HEK293T (cell line): ENCODE measurements at places on chromosomes 2 and 18.
A peak's percentile ranks its signal among the peaks of the same experiment; 100 is the strongest.

GRCh38 chr2:119326938-119327337, 39.7 kb downstream of the C2orf76 start:
- no peak for DNase-seq

GRCh38 chr2:111231532-111232252, 111.0 kb downstream of the BCL2L11 start:
- DNase-seq: no peak

DNA sequence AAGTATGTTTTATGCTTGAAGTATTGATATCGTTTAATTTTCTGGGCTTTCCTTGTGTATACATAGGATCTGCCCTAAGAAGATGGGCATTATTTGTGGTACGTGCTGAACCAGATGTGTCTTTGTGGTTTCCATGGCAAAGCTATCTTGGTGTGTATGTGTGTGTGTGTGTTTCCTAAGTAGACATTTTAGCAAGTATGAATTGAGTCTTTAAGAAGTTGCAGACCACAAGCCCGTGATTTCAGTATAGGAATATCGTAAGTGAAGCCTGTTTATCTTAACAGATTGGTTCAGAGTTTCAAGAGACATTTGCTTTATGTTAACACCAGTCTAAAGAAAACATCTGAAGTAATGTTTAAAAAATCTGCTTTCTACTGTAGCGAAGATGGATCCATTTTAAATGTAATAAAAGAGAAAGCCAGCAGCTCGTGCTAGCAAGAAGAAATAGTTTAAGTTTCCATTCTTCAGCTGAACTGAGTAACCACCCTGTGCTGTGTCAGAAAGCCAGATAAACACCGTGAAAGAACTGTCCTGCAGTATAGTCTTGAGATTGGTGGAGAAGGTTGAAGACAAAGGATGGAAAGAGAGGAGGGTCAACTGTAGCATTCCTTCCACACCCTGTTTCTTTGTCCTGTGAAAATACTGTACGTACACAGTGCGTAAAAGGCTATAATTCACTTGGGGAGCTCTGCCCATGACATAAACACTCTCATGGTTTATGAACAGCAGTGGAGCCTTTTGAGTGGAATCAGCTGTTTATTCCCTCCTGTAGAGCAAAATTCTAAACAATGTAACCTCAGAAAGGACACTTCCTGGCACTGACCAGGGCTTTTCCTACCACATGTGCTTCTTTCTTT, 91.9 kb upstream of the FOSL2 start:
- DNase-seq: no peak

GRCh38 chr2:36798724-36799123, 102.2 kb downstream of the VIT start:
- DNase-seq: no peak

GRCh38 chr2:188852772-188853171, 121.4 kb upstream of the COL3A1 start:
- no peak for DNase-seq

DNA sequence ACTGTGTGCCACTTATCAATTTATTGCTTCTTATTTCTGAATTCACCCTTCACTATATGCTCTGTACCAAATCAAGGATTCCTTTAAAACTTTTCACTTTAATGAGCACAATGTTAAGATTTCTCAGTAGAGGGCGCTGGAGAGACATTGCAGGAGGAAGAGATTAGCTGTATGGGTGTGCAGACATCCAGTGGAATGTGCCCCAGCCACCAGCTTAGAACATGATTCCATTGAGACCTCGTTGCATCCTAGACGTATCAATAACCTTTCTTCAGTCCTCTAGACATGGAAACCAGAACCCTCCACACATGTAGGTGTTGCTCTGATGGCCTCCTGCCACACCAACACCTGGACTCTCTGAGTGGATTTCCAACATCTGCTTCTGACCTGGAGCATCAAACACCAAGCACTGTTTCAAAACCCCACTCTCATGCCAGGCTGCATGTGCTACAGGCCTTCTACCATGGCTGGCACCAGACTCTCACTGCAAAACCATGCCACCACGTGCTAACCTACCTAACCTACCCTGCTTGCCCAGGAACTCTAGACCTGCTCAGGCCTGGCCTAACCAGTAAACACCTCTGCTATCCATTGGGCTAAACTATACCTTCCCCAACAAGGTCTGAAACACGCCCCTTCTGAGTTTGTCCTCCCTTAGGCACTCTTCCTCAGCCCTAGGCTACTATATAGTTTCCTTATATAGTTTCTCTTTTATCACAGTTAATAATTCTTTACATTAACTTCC, 633.2 kb upstream of the PKDCC start:
- peak; percentile 57 for DNase-seq

- DNase-seq: no peak
These were observed 262.0 kb upstream of the PIK3C3 start for GRCh38 chr18:41693008-41693407.

DNA sequence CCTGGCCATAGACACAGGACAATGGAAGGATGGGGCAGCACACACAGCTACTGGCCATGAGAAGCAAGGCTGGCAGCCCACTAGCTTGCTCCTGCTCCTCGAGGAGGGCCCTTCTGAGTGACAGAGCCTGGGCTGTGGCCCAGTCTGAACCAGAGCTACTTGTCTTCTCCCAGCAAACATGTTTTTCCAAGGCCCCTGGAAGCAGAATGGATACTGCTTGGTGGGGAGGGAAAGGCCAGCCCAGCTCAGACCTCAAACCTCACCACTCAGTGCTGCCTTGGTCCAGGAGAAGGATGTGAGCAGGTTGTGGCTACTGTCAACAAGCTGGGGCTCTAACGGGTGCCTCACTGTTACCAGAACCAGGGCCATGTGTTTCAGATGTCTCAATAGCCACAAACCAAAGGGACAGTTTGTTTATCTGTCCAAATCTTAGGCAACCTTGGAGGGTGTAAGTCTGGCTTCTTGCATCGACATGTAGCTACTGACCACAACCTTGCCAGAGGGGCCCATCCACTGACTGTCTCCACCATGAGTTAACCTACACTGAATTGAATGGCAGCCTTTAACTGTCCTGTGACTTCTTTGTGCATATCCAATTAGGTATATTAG, 98.6 kb downstream of the TGFA start:
- no peak for DNase-seq

- no peak for DNase-seq
These were observed 62.0 kb downstream of the REEP1 start for GRCh38 chr2:86275384-86275799.

GRCh38 chr2:172977270-172978062, 98.2 kb upstream of the MAP3K20 start:
- DNase-seq: no peak

GRCh38 chr2:7468955-7469354, 551.7 kb downstream of the RNF144A start:
- no peak for DNase-seq

GRCh38 chr2:27306573-27307286, 1.5 kb downstream of the UCN start:
- no peak for DNase-seq

GRCh38 chr2:55364189-55365055, 55.2 kb downstream of the CCDC88A start:
- DNase-seq: no peak

DNA sequence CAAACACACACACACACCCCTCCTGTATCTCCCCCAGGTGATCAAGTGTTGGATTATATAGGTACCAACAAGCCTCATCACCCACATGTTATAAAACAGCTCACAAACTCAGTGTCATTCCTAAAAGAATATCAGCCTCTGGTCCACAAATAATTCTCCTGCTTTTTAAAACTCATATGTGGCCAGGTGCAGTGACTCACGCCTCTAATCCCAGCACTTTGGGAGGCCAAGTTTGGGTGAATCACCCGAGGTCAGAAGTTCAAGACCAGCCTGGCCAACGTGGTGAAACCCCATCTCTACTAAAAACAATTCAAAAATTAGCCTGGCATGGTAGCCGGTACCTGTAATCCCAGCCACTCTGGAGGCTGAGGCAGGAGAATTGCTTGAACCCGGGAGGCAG, 87.8 kb downstream of the LRATD1 start:
- no peak for DNase-seq

GRCh38 chr2:235444101-235444597, 49.7 kb upstream of the AGAP1 start:
- no peak for DNase-seq
